ENCODE measurements at places on chromosomes 5 and 9. TPM values are rescaled to one million over a fixed set of nuclear protein-coding genes. Genes with fewer than 3 reads are reported as not detected.

DNA sequence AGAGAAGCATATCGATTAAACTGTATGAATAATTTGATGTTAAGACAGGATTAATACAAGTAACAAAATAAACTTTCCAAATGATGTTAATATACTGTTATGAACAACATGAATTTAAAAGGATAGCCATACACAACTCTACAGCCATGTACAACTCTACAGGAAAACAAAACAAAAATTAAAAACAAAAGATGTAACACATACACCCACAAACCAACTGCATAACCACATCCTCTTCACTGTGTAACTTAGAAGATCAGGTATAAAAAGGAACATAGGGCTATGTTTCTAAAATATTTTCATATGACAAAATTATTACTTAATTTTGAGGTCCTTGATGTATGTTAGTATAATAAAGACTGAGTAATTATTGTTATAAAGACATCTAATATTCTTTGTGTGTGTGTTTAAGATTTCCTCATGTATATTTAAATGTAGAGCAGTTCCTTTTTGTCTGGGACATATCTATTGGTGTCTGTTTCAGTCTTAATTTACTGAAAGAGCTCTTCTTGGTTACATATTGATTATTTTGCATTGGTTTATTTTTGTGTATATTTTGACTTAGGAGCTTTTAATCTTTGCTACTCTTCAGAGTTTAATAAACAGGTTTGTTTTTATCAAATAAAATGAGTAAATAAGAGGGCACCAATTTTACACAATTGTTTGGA, 966.8 kb upstream of the CTNND2 start:
- DNase-seq: no peak

GRCh38 chr5:66144834-66145390, 812 bp downstream of the SREK1 start:
- no peak for DNase-seq

GRCh38 chr5:41334758-41335157, 121.4 kb upstream of the C6 start:
- no peak for DNase-seq

DNA sequence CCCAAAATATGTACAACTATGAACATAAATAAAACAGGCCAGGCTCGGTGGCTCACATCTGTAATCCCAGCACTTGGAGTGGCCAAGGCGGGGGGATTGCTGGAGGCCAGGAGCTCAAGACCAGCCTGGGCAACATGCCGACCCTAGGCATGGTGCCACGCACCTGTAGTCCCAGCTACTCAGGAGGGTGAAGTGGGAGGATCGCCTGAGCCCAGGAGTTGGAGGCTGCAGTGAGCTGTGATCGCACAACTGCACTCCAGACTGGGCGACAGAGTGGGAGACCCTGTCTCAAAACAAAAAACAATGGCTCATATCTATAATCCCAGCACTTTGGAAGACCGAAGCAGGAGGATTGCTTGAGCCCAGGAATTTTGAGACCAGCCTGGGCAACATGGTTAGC, 1.5 kb downstream of the HAUS6 start:
- DNase-seq: no peak

GRCh38 chr5:179418972-179419371, 73.7 kb upstream of the ADAMTS2 start:
- DNase-seq: no peak

DNA sequence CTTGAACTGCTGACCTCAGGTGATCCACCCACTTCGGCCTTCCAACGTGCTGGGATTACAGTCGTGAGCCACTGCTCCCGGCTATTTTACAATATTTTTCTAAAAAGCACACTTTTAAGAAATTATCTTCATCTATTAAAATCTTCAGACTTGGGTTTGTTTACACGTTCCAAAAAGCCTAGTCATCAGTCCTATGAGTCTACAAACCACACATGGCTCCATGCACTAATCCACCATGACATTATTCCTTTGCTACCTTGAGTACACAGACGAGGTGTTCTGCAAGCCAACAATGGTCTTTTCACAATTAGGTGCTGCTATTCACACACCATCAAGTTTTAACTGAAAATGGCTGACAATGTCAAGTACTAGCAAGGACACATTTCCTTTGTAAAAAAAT, 41.0 kb downstream of the TRPM6 start:
- DNase-seq: no peak

DNA sequence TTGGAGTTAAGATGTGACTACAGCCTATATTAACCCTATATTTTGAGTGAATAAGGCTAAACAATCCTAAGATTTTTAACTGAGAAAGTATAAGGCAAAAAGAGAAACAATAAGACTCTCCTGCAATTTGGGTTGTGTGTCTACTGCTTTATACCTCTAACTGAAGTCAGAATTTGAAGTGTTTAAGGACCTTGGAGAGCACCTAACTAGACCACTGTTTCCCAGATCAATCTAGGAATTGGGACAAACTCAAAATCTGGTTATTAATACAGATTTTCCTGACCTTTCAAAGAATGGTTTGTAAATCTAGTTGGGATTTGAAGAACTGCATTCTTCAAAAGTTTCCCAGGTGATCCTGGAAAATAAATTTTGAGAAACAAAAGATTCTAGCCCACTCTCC, 42.1 kb downstream of the GABRA1 start:
- no peak for DNase-seq

- DNase-seq: no peak
Observed at GRCh38 chr9:5566054-5566618, 55.8 kb downstream of the PDCD1LG2 start.

GRCh38 chr5:25707093-25707492, 1062.3 kb upstream of the CDH10 start:
- no peak for DNase-seq

DNA sequence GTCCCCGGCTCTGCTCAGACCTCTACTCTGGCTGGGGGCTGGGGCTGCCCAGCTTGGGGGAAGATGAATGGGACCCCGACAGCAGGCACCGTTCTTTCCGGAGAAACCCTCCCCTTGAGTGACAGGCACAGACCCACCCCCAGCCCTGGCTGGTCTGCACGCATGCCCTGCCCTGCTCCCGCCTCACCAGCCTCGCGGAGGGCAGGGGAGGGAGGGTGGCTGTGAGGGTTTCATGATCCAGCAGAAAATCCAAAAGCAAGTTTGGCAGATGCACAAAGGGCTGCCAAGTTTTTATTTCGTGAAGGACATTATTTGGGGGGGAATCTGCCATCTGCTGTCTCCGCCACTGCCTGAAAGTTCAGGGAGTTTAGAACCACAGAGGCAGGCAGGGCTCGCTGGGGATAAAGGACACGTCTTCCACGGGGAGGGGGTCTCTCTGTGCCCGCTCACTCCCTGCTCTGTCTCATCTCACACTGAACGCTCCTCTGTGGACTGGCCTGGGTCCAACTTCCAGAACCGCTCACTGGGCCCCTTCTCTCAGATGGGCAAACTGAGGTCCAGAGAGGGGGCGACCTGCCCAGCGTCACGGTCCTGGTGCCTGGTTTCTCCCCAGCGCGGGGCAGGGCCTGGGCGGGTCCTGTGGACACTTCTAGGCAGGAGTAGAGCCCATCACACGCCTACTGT, 92.9 kb downstream of the RXRA start:
- no peak for DNase-seq

DNA sequence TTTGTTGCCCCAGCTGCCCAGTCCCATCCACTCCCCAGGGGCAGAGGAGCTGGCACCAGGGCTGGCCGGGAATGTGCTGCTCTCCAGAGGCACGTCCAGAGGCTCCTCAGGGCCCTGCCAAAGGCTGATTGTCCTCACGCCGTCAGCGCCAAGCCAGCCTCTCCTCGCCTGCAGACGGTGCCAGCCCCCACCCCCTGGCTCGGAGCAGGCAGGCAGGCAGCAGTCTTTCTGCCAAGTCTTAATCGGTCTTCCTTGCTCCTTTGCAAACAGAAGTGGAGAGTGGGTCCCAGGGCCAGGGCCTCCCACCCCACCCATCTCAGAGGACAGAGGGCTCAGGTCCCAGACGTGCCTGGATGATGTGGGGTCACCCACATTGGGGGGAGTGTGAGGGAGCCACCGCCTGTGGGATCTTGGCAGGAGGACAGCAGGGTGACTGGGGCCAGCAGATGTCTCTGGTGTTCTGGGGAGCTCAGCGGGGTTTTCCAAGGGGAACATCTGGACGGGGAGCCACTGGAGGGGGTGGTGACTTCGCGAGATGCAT, 36.3 kb downstream of the FAM163B start:
- peak; percentile 92 for DNase-seq

DNA sequence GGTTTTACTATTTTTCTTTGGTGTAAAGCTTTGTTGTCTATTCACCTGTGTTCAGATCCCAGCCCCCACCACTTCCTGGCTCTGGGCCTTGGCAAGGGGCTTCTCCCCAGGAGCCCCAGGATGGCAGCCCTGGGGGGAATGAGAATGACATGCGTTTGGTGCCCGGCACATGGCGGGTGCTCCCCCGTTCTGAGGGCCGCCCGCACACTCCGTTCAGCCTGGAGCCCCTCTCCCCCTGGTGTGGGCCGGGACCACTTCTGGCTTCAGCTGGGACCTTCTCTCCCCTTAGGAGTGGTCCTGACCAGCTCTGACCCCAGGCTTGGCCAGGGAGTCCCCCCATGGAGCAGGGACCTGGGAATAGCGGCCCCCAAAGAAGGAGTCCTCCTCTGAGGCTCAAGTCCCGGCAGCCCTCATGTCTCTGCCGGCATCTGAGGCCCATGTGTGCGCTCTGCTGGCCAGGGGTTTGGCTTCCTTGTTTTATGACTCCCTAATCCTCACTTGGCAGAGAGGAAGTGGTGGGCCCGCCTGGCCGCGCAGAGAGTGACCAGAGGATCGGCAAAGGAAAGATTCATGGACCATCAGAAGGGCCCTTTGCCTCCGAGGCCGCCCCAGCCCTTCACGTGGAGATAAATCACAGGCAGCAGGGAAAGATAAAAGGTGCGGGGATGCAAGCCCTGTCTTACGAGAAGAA, 57.0 kb upstream of the LMX1B start:
- DNase-seq: no peak

GRCh38 chr9:76038431-76038830, 148.0 kb downstream of the PCSK5 start:
- no peak for DNase-seq

DNA sequence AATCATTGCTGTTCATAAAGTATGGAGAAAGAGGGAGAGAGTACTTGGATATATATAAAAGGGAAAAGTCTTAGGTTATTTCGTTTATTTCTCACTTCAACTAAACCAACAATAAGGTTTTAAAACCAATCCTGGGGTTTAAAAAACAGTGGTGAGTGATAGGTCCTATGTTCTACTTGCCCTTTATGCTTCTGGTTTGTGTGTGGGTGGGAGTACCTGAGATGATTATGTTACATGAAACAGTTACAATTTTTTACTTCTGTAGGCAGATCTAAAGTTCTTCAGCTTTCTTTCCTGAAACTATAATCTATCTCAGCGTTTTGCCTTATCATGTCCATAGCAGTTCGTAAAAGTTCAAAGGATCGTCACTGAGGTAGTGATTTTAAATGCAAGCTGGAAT, 49.2 kb downstream of the STX17 start:
- no peak for DNase-seq

DNA sequence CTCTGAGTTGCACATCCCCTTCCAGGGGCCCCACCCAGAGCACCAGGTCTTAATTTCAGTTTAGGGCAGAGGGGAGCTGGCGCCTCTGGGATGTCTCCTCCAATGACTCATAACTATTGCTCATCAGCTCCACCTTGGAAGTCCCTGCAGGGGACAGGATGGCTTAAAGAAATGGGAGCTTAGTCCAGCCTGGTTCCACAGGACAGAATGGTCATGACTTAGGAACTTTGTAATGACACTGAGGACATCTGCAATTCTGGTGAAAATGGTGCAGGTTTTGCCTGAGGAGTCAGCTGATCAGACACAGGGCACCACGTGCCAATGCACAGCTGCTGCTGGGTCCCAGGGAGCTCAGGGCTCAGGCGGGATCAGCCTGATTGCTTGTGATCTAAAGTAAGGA, 16.4 kb upstream of the PPP1R26 start:
- DNase-seq: no peak

DNA sequence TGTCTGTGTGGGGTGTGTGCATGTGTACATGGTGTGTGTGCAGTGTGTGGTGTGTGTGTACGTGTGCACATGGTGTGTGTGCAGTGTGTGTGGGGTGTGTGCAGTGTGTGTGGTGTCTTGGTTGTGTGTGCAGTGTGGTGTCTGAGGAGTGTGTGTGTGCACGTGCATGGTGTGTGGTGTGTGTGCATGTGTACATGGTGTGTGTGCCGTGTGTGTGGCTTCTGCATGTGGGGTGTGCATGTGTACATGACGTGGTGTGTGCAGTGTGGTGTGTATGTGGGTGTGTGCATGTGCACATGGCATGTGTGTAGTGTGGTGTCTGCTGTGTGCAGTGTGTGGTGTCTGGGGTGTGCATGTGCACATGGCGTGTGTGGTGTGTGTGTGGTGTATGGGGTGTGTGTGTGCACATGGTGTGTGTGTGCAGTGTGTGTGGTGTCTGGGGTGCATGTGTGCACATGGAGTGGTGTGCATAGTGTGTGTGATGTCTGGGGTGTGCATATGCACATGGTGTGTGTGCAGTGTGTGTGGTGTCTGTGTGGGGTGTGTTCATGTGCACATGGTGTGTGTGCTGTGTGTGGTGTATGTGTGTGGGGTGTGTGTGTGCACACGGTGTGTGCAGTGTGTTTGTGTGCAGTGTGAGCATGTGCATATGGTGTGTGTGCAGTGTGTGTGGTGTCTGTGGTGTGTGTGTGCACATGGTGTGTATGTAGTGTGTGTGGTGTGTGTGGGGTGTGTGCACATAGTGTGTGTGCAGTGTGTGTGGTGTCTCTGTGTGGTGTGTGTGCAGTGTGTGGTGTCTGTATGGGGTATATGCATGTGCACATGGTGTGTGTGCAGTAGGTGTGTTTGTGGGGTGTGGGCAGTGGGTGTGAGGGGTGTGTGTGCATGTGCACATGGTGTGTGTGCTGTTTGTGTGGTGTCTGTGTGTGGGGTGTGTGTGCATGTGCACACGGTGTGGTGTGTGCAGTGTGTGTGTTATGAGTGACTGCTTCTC, 40.6 kb upstream of the ZNG1F start:
- DNase-seq: peak; percentile 31

GRCh38 chr5:149267241-149267973, 4.3 kb upstream of the AFAP1L1 start:
- DNase-seq: no peak

GRCh38 chr9:136140966-136141365, 22.3 kb upstream of the TMEM250 start:
- no peak for DNase-seq

DNA sequence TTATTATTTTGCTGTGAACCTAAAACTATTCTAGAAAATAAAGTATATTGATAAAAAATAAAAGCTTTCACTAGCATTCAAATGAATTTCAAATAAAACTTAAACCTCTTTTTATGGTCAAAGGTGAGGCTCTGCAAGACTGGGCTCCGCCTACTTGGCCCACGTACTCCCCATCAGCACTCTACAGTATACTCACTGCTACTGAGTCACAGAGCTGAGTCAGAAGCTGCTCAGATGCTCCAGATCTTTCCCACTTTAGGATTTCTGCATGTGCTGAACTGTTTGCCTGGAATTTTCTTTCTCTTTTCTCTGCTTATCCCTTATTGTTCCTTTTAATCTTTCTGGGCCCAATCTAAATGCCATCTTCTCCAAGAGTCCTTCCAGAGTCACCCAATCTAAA, 331.9 kb upstream of the CCNG1 start:
- no peak for DNase-seq

SPATA31D4 gene
- not detected for total RNA-seq

CDX1 gene
- not detected for total RNA-seq

DBH gene
- total RNA-seq: 0.08 TPM

PCDHB10 gene
- 1.4 TPM for total RNA-seq

ADAMTS2 gene
- 4.9 TPM for total RNA-seq

TOR1B gene
- total RNA-seq: 14.6 TPM

ST8SIA4 gene
- 4.3 TPM for total RNA-seq

SCGB3A1 gene
- total RNA-seq: not detected
